Activated T-cell treated with anti-CD3 and anti-CD28 coated beads for 24 hours (primary cell): ENCODE measurements at places on chromosomes 2 and 18.

DNA sequence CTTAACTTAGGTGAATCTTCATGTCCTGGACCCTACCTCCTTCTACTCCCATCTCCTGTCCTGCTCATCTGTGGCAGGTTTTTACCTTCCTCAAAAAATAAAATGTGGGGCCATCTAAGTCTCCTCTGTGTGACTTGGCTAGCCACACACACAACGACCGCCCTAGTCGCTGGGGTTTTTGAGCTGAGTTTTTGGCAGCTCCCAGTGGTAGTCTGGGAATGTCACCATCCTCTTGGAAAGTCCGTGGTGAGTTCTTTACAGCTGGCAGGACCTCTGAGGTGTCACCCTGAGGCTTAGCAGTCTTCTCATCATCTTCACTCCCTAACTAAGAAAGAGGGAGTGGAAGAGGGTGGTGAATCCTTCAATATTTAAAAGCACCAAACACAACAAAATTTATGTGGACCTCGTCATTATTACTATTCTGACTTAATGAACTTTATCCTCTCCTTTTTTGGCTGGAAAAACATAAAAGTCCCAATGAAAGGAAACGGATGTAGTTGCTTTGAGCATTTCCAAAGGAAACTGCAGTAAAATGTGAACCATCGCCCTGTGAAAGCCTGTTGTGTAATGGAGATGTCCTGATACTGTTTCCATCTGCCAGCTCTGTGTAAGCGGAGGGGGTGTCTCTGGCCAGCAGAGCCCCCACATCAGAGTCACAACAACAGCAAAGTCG is 78.6 kb downstream of the VAPA start:
- DNase-seq: no peak

DNA sequence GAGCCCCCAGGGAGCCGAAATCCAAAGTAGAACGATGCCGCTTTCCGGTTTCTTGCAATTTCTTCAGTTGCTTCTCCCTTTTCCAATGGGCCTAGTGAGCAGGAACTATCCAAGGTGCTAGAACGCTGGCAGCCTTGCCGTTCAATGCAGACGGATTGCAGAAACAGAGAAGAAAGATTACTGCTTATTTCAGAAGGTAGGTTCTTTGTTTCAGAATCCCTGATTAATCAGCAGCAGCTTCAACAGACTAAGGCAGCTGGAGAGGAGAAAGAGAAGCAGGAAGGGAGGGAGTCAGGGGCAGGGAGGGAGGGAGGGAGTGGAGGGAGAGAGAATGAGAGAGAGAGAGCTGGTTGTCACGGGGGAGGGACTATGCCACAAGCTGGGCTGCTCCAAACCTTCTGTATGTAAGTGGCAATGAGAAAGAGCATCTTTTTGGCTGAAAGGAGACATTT is 576 bp downstream of the NYAP2 start:
- no peak for DNase-seq

DNA sequence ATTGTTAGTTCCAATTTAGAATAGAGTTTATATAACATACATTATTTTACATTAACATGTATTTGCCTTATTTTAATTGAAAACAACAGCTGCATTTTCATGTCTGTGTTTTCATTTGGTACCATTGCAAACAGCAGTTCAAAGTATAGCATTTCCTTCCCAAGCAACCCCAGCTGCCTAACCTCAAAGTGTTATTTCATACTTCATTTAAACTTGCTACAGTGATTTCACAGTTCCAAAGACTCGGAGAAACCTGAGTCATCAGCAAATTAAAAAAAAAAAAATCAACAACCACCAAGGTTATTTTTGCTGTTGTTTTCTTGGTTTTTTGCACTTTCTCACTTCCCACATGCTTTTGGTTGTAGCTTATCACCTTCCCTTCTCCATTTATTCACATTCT is 236.5 kb upstream of the SPHKAP start:
- no peak for DNase-seq

- DNase-seq: no peak
Measured at GRCh38 chr2:9331704-9332103, 91.6 kb downstream of the ITGB1BP1 start.
